ENCODE measurements at places on chromosomes 2 and 18. TPM values are rescaled to one million over a fixed set of nuclear protein-coding genes. Genes with fewer than 3 reads are reported as not detected.

- DNase-seq, result no peak
Measured at GRCh38 chr2:221124532-221125240, 447.4 kb downstream of the EPHA4 start.

DNA sequence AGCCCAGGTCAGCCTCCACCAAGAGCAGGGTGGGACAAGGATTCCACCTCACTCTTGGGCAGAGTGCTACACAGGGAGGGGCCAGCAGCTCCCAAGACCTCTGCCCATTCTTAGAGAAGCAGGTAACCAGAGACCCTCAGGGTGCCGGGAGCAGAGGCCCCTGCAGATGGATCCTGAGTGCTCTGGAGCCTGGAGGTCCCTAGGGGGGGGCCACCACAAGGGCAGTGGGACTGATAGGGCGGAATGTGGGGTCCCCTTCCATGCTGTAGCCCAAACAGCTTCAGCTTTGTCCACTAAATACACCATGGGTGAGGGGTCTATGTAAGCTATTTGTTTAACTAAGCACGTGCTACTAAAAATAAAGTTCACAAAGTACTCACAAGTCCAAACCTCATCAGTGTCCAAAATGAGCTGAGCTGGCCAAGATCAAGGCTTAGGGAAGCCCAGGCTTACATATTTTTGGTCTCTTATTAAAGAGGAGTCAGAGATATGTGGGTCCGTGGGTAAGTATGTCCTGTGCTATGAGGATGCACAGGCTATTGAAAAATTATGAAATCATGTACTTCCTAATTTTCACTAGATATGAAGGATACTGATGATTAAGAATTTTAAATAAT is 21.5 kb upstream of the GPC1 start:
- DNase-seq, result peak; percentile 44

DNA sequence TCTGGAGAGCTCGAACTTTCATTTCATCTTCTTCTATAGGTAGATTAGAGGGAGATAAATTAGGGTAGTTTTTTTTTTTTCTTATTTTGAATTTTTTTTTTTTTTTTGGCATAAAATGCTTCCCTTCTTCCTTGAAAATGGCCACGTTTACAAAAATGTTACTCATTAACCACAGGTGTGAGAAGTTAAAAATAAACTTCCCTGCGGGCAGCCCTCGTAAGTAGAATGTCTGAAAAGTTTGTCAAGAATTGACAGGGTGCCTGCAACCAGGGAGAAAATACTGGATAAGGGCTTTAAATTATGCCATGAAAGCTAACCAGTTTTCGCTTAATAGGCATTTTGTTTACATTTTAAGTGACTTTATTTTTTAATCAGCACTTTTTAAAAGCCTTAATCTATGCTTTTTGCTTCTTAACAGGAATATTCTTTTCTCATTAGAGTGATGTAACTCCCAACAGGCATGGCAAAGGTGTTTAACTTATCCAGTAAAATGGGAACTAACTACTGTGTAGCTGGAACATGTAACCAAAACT is 4.2 kb upstream of the FN1 start:
- DNase-seq, result no peak

DNA sequence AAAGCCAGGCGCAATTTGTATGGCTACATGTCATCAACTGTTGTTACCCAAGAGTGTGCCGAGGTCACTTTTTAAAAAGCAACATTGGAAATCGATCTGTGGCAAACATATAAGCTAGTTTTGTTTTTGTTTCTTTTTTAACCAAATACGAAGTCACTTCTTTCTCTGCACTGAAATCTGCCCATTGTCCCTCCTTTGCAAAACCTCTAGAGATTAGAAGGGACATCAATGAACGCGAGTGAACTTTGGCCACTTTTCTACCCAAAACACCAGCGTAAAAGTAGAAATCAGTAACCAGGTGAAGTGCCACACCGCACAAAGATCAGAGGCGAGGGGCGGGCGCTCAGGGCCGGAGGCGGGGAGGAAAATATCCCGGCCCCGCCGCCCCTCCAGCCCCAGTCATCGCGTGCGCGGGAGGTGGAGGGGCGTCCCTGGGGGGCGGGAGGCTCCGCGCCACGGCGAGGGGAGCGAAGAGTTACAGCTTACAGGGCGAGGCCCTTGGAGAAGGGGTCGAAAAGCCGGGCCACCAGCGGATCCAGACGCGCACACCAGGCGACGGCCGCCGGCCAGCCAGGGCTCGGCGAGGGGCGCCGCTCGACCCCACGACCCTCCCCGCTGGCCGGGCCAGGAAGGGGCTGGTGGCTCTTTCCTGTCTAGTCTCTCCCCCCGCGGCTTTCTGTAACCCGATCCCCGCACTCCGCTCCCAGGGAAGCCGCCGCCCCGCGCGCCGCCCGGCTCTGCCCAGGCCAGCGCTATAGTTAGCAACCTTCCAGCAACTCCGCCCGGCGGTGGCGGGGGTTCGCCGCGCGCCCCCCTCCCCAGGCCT is 993 bp downstream of the RBMS1 start:
- peak; percentile 90 for DNase-seq

- DNase-seq, result no peak
Measured at GRCh38 chr18:65091744-65092329, 659.0 kb upstream of the CDH7 start.

DNA sequence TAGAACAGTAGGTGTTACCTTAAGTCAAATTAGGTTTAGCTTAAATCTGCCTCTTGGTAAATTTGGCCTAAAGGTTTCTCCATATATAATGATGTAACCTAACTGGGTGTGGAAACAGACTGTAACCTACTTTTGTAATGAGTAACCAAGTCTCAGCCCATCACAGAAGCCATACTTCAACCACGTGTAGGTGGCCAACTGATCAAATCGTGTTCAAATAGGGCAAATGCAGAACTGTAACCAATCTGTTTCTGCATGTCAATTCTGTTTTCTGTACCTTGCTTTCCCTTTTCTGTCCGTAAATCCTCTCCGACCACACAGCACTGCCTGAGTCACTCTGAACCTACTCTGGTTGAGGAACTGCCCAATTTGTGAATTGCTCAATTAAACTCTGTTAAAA is 34.0 kb upstream of the PLA2R1 start:
- DNase-seq, result no peak

HOXD9 gene
- total RNA-seq, result 7.9 TPM

DNA sequence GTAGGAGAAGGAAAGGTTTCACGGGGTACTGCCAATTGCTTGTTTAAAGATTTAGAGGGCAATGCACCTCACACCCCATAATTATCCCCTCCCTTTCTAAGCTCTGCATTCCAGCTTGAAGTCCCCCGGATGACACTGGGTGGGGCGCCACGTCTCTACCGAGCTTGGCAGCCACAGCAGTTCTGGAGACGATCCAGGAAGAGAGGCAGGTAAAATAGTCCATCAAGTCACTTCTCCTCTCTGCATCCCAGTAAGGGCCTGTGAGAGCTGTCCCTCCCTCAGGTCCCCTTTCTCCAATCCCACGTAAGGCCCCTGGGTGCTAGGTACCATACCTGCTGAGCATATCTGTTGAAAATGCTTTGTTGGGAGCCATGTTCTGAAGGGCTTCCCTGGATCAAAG is 65.7 kb downstream of the CAPN13 start:
- DNase-seq, result no peak

IL1F10 gene
- total RNA-seq, result not detected

TMEM200C gene
- 3.9 TPM for total RNA-seq

- no peak for DNase-seq
Measured at GRCh38 chr2:202405798-202406197, 29.7 kb downstream of the BMPR2 start.

DNA sequence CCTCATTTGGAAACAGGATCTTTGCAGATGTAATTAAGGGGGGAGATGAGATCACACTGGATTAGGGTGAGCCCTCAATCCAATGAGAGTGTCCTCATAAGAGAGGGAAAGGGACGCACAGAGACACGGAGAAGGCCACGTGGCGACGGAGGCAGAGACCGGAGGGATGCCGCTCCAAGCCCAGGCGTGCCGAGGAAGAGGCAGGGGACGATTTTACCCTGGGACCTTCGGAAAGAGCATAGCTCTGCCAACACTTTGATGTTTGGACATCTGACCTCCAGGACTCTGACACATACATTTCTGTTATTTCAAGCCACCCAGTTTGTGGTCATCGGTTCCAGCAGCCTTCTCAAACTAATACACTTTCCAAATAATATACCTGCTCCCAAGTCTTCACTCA is 84.4 kb upstream of the ZCCHC2 start:
- DNase-seq, result no peak

DNA sequence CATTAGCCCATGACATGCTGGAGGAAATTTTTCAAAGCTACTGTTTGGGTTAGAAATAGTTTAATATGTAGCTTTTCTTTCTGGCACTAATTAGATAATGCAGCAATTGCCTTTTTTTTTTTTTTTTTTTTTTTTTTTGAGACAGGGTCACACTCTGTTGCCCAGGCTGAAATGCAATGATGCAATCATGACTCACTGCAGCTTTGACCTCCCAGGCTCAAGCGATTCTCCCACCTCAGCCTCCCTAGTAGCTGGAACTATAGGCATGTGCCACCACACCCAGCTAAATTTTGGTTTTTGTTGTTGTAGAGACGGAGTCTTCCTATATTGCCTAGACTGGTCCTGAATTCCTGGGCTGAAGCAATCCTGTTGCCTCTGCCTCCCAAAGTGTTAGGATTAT is 136.2 kb downstream of the SP100 start:
- no peak for DNase-seq

- DNase-seq, result no peak
Measured at GRCh38 chr2:32011485-32011960, 715 bp upstream of the MEMO1 start.

GRCh38 chr18:3903337-3903736 is 453.4 kb downstream of the TGIF1 start:
- DNase-seq, result no peak

DNA sequence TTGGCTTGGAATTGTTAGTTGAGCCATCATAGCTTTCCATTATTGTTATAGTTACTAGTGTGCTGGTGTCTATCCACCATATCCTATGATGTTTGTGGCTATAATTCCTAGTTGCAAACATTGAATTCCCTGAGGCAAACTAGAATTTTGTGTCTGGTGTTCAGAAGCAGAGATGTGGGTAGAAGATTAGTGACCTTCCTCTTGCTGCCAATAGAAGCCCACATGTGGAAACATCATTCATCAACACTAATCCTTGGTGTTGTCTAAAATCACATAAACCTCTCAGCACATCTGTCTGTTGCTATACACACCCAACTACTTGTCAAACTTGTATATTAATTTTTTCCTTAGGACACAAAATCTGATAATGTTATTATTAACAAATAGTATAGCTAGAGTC is 374.1 kb downstream of the TGIF1 start:
- no peak for DNase-seq

DNA sequence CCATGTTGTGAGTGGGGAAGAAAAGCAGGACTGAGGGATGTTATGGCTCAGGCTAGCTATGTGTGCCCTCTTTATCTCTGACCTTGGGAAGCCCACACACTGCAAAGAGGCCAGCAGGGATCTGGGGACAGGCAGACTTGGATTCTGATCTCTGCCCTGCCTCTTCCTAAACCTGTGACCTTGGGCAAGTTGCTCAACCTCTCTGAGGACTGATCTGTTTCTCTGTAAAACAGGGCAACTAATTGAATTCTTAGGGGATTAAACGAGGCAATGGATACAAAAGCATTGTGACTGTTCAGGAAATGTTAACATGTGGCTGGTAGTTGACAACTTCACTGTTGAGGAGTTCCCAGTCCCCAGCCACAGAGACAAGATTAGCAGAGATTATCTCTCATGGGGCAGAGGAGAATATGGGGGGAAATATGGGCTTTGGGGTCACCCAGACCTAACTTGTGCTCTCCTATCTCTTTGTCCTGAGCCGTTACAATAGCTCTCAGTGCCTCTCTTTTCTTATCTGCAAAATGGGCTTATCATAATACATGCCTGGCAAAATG is 184.7 kb upstream of the GLI2 start:
- no peak for DNase-seq

ANKRD29 gene
- total RNA-seq, result 16.7 TPM

DNA sequence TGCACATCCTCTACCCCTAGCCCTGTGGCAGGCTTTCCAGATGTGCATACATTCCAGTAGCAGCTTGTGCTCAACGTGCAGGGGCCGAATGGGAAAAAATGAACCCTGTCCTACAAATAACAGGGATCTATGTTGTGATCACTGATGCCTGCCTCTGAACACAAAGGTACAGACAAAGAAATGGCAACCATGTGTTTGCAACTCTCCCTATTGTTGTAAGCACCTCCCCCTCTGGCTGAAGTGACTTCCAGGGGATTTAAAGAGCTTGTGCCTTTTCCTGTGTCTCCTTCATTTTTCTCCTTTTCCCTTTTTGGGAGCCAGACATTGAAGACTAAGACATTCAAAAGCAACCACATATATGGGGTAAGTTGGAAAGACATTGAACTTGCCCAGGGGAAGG is 21.6 kb downstream of the ARHGAP25 start:
- DNase-seq, result no peak

RGPD3 gene
- total RNA-seq, result not detected

- no peak for DNase-seq
Measured at GRCh38 chr2:140895378-140895777, 1235.4 kb downstream of the LRP1B start.

- no peak for DNase-seq
Measured at GRCh38 chr2:86525421-86526340, 37.6 kb downstream of the CHMP3 start.

UPP2 gene
- total RNA-seq, result not detected

DNA sequence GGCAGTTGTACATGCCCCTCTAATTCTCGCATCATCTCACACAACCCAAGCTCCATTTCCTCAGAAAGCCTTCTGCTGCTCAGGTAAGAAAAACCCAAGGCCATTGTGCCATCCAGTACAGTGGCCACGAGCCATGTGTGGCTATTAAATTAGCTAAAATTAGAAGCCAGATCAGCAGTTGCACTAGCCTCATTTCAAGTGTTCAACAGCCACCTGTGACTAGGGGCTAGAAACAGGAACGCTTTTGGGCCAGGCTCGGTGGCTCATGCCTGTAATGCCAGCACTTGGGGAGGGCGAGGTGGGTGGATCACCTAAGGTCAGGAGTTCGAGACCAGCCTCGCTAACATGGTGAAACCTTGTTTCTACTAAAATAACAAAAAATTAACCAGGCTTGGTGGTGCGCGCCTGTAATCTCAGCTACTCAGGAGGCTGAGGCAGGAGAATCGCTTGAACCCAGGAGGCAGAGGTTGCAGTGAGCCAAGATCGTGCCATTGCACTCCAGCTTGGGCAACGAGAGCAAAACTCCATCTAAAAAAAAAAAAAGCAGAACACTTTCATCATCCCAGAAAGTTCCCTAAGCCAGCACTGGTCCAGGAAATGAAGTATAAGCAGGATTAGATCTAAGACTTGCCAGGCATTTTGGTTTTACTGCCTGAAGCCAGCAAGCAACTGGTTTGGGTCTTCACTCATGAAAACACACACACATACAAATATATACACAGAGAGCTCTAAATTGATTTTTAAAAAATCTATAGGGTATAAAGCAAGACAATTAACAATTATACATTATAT is 35.7 kb downstream of the ATP8B1 start:
- DNase-seq, result no peak

LRRC30 gene
- not detected for total RNA-seq

ERLEC1 gene
- 52.7 TPM for total RNA-seq
